Renal cortical epithelial cell (primary cell): ENCODE measurements at places on chromosomes 5 and 9.

- peak; percentile 13 for DNase-seq
Measured at GRCh38 chr5:154311362-154311761, 120.8 kb downstream of the GALNT10 start.

GRCh38 chr5:113271015-113271414 lies 163.8 kb downstream of the TSSK1B start:
- peak; percentile 40 for DNase-seq

DNA sequence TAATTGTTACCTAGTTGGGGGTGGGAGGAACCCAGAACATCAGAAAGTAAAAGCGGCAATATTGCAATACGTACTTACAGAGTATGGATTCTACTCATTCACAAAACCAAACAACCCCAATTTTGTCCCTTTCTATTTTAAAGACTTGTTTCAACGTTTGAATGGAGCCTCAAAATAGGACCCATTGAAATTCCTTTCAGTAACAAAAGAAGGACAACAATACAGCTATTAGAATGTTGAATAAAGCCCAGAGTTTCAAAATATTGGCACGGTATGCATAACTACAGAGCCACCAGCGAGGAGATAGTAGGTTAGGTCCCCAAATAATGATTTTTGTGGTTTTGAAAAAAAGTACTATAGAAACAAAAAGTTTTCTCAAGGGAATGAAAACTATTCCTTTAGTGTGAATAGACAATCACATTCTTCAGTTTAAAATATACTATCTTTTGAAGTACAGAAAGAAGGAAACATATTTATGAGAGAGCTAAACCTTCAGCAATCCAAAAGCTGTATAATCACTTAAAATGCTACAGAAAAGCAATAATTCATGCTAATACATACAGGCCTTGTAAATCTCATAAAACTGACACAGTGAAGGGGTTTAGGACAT lies 235.5 kb downstream of the RFX3 start:
- DNase-seq, result no peak

DNA sequence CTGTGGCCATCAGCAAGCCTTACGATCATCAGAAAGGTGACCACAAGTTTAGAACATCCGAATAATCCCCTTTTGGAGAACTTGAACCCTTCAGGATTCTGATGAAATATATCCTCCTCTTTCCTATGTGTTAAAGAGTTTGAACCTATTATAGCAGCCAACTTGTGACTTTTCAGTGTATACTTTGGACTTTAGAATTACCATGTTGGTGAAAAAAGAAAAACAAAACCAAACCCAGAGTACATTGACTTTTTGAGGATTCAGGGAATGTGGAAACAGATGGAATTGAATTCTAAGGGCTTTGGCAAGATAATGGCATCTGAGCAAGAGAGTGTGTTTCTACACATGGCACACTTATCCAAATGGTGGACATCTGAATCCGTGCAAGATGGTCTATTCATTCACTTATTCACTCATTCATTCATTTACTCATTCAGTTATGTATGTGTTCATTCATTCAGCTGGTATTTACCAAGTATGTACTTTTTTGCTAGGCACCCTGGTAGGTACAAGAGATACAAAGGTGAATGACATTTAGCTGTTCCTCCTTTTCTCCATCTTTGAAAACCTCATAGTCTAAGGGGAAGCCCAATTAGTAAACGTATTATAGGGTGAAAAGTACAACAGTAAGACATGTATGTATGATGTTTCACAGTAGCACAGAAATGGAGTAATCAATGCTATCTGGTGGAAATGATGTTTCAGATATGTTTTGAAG lies 91.8 kb downstream of the PRDM6 start:
- DNase-seq, result no peak

DNA sequence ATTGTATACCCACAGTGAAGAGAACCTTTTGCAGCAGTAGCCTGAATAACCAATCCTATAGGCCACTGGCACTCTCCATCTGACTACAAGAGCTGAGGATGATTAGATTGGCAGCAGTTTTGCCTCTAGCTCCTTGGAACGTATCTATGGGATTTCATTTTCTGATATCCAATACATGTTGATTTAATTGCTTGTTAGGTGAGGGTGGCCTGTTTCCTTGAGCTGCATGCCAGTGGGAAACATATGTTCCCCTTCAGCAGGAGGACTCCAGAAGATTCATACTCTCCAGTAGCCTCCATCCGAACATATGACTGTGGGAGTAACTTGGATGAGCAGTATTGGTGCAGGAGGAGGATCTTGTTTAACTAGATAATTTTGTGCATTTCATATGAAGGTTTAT lies 51.5 kb downstream of the GCNT1 start:
- DNase-seq, result no peak

DNA sequence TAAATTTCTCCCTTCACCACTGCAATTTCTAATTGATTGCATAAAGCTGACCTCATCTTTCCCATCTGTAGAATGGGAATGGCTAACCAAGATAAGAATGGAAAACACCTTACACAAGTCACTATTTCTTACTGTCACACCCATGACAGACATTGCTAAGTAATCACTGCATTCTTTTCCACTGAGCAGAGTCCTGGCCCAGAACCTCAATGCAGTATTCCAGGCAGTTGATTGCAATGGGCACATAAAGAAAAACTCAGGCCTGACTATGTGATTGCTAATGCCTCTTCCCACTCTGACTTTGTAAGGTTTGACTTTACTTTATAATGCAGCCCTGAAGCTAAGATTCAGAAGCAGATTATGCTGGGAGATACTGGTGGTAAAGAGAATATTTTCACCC lies 29.3 kb downstream of the TRIM32 start:
- no peak for DNase-seq

DNA sequence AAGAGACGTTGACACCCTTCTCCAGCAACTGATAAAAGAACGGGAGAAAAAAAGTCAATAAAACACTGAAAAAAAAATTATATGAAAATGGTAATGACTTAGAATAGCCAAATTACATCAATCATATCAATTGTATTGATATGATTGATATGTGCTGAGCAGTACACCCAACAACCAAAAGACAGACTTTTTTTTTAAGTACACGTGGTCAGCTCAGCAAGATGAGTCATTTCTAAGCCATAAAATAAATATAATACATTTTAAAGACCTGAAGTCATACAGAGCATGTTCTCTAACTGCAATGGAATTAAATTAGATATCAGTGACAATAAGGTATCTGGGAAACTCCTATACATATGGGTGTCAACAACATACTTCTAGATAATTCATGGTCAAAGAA lies 30.9 kb upstream of the OLFM1 start:
- DNase-seq, result no peak

GRCh38 chr9:130995086-130996011 lies 13.6 kb upstream of the LAMC3 start:
- DNase-seq, result peak; percentile 23

GRCh38 chr5:58466939-58467338 lies 7.1 kb upstream of the PLK2 start:
- peak; percentile 65 for DNase-seq

DNA sequence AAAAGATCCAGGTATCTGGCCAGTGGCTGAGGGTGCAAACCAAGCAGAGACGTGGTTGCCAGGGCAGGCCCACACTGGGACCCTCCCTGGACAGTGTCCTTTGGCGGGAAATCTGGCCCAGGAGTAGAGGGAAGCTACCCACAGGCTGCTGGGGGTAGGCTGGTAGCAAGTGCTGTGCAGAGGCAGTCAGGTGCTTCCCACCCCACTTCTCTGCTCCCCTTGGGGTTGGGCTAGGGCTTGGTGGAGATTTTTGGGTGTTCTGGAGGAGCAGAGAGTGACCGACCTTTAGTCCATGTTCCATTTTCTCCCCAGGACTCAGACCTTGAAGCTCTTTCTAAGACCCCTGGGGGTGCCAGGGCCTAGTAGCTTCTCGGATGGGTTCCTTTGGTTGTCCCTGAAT lies 5.6 kb downstream of the PRDM12 start:
- no peak for DNase-seq

DNA sequence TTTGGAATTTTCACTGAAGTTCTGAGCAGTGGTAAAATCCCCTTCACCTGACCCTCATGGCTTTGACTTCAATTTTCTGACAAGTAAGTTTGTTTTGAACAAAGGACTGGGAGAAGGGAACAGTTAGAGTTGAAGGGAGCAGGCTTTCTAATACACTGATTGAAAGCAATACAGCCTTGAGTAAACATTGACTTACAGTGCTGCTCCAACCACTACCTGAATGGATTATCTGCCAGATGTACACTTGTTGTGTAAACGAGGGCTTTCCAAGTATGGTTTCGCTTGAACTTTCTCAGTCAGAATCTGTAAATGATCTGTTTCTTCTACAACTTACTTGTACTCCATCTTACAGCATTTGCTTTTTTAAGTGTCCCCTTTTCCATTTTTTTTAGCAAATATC lies 1414.9 kb upstream of the NUDT12 start:
- DNase-seq, result no peak

DNA sequence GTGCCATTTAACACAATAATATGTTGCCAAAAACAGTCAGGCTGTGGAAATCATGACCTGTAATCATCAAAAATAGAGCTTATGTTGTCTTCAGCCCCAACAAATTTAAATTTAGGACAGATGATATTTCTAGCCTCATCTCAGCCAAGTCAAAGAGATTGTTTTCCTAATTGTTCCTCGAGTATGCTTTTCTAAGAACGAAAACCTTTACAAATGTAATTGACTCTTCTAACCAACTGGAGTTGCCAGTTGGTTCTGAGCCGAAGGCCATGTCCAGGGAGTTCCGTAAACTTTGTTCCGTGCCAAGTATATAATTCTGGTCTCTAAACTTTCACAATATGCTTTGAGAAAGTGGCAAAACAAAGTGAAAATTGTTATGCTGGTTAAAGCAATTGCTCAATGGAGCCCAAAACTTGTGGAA lies 160.8 kb downstream of the CEMIP2 start:
- no peak for DNase-seq

GRCh38 chr9:135509458-135509857 lies 9.0 kb downstream of the MRPS2 start:
- DNase-seq, result no peak

- peak; percentile 89 for DNase-seq
Measured at GRCh38 chr5:34501840-34502239, 154.3 kb upstream of the RAI14 start.

DNA sequence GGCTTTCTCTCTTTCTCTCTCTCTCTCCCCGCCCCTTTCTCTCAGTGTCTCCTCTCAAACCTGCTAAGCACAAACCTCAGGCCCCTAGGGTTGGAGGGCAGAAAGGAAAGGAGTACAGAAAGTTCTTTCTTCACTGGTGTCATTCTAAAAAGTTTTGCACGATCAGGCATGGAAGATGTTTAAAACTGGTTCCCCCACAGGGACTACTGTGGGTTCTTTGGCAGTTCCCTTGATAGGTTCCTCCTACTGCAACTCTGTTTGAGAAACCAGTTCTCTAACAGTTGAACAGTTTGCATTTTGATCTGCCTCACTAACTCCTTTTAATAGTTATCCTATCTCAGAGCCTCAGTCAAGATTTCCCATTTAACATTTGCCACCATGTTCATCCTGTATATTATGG lies 82.9 kb downstream of the CDO1 start:
- DNase-seq, result no peak

DNA sequence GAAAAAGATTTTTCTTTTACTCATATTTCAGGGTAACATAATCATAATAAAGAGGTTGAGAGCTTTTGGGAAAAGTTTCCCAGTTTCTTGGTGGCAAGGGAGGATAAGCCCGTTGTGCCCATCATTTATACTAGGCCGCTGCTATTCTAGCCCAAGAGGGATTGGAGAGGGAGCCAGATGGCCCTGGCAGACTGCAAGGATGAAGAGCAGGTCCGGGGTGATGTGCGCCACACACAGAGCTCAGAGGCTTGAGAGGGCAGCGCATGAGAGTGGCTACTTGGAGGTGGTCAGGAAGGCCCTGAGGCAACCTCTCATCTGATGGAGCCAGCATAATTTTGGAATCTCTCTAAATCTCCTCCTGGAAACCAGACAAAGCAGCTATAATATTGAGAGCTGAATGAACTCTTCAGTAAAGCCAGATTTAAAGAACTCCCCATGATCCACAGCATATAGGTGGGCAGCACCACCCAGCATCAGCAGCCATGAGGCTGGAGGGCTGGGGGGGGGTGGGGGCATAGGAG lies 110.1 kb downstream of the MED27 start:
- no peak for DNase-seq

DNA sequence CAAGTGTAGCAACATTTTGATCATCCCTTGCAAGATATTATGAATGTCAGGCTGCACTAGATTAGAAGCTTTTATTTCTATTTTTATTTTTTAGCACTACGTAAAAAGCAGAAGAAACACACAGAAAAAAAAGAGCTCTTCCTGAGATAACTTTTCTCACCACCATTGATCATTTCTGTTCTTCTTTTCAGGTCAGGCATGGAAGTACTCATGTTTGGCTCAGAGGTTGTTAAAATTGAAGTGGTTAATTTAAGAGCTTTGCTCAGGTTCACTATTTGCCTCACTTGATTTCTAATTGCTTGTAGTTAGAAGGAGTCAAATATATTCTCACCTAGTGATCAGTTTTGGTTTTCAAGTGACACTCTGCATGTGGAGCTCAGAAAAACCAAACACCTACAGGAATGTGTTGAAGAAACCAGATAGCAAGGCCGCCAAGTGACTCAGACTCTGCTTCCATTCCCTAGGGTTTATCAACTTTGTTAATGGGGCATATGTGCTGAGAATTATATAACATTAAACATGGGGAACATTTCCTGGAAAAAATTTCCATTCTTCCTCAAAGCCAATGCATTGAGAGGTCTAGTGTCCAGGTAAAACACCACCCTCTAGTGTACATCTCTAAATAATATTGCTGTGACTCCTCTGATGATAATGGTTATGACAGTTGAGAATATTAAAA lies 679.8 kb downstream of the CETN3 start:
- DNase-seq, result peak; percentile 40

DNA sequence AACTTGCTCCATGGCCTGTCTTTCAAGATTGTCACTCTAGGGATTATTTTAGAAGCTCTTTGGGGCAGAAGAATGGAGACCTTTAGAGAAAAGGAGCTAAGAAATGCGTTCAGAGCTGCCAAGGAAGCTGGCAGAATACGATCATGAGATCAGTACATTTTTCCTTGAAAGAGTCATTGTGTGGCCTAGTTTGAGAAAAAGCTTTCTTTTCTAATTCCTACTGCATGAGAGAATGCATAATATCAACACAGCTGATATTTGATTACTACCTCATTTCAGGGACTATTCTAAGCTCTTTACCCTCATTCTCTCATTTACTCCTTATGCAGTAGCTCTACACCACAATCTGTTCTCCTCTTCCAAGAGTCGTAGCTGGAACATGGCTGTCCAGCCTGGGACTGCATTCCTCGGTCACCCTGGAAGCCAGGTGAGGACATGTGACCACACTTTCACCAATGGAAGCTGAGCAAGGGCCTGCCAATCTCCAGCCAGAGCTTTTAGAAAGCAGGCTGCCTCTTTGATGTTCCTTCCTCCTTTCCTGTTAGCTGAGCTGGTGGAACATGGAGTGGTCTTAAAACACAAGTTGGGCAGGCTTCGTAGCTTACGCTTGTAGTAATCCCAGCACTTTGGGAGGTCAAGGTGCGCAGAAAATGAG lies 99.3 kb upstream of the LHFPL2 start:
- DNase-seq, result no peak

DNA sequence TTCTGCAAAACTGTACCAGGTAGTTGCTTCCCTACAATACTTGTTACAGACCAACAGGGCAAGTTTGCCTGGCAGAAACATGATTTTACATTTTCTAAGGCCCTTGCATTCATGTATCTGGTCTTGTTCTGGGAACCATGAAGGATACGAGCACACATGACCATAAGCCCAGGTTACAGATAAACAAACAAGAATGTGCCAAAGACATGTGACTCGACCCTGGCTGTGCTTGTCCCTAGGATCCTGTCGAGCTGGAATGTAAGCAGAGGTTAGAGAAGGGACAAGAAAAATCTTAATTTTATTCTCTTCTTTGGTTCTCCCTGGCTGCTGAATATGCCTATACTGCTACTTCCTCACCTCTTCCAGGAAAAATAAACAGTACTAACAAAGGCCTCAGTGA lies 32.5 kb downstream of the PTCH1 start:
- no peak for DNase-seq

GRCh38 chr9:24351258-24351657 lies 194.4 kb downstream of the IZUMO3 start:
- no peak for DNase-seq
